Vagina (tissue), 2 donors: ENCODE measurements at places on chromosomes 16 and 17.

DNA sequence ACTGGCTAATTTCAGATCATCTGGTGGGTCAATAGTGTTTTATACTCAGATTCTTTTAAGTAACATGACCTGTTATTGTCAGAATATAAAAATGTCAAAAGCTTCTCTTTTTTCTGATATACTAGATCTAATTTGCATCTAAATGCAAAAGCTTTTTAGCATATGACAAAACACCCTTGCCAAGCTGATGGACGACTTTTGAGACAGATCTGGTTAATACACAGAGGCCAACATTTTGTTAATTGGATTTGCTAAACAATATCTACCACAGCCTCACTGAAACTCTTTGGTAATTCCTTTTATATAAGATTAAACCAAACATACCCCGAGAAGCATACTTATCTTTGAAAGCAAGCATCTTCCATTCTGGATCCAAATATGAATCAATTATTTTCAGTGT, 10.3 kb upstream of the NOL11 start:
- no peak for DNase-seq

- no peak for DNase-seq
These were observed 11.3 kb downstream of the TMC6 start for GRCh38 chr17:78117027-78117981.

DNA sequence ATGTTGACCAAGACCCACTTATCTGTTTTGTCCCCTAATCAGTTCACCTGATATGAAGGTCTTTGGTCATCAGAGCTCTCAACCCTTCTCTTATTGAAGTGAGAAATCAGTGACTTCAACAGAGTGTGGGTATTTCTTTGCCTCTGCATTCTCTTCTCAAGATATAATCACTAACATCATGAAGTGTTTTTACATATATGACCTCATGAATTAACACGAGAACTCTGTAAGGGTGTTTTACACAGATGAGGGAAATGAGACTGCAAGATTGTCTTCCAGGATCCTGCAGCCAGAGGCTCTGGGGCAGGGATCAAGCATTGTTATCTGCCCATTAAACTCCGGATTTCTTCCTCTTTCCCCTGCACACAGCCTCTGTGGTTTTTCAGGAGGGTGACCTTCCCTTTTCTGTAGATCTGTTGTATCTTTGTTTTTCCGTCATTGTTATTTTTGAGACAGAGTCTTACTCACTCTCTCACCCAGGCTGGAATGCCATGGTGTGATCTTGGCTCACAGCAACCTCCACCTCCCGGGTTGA, 22.7 kb downstream of the LCMT1 start:
- DNase-seq = no peak

- no peak for DNase-seq
These were observed 23.4 kb downstream of the NDEL1 start for GRCh38 chr17:8459107-8459506.

- DNase-seq = no peak
These were observed 182.3 kb downstream of the SHISA9 start for GRCh38 chr16:13083681-13084080.
